ENCODE measurements at places on chromosomes 7 and 10.

- no peak for DNase-seq
These were observed 754 bp downstream of the SEMA3D start for GRCh38 chr7:85186083-85186520.

GRCh38 chr7:155997431-155998327 lies 185.4 kb upstream of the SHH start:
- DNase-seq = no peak

DNA sequence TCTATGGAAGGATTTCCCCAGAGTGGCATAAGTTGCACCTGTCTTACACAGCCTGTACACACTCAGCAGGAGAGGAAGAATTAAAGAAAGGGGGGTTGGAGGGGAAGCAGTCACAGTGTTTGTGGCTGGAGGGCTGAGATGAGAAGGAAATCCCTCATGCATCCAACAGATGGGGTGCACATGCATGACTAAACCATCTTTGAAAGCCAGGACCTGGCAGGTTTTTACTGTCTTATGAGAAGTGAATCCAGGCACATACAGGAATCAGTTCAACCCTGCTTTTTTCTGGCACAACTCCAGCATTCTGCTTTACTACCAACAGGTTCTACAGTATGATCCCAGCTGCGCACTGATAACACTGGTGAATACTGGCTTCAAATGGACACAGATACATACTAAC lies 107.7 kb downstream of the CACNA2D1 start:
- DNase-seq = no peak

DNA sequence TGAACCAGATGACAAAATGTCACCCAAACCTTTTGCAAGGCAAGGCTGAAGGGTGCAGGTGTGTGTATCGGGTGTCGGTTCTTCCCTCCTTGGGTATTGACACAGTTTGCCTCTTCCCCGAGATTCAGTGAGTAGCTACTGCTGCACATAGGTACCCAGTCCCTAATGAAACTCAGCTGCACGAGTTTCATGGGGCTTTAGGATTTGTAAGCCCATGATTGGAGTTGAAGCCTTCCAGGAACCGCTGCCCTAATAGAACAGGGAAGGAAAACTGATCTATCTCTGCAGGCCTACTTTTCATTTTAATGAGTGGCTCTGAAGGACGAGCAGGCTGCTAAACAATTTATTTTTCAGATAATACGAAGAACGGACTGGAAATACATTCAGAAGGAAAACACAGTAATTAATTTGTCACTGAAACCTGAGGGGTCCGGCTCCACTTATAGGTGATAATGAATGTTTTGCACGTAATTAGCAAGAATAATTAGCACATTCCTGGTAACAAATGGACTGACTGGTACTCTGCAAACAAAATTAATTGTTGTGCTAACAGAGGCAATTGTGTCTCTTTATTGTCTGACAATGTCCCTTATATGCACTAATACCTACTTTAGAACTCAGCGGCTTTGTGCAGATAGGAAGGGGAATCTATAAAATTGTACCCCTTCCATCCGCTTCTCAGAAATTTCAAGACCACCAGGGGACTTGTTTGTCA lies 49.6 kb upstream of the FZD8 start:
- no peak for DNase-seq

DNA sequence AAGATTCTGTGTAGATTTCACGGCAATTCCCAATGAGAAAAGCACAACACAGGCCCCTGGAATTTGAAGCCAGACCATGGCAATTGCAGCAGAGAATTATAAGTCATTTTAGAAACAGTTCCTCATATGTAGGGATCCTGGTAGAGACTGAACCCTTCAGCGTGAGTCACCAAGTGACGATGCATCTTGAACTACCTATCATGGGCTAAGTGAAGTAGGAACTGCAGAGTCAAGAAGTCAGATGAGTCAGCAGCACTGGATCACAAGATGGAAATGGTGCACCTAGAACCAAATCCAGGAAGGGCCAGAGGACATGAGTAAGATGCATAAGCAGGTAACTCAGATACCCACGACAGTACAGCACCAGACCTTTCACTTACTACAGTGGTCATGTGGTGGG lies 140.0 kb upstream of the TPK1 start:
- DNase-seq = no peak

DNA sequence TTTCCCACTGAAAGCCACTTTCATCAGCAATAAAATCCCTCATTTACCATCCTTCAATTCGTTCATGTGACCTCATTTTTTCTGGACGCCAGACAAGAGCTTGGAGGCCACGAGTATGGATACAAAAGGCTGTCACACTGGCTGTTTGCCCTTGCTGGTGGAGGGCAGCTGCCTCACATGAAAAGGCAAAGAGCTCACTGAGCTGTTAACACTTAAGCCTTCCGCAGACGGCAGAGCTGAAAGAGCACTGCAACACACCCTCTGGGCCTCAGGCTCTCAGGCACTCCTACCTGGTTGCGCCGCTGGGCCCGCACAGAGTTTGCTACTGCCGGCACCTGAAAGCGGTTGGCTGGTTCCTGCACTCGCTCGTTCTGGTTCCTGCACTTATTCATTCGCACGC lies 193.5 kb downstream of the CFTR start:
- DNase-seq = no peak

DNA sequence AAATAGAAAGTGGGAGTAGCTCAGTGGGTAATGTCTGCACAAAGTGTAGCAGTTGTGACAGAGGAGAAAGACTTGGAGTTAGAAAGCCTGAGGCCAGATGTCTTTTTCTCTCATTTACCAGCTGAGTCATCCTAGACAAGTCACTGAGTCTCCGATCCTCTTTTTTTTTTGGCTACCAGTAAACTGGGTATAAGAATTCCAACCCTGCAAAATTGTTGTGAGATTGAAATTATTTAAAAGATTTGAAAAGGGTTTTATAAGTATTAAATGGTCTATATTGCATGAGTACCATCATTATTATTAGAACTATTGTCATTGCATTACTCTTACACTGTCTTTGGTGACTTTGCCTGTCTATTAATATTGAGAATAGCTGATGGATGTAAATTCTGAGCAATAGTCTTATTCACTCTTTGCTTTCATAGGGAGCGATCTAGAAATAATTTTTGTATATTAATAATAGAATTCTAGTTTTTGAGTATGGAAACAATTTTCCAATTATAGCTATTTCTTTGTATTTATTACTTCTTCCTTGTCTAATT lies 74.0 kb downstream of the ARID5B start:
- DNase-seq = no peak

All from stimulated activated naive CD8-positive, alpha-beta T cell treated with anti-CD3 and anti-CD28 coated beads, Interleukin-15, amount 100 ng/mL, for 72 hours (primary cell).